ENCODE measurements at places on chromosomes 12 and 14.

DNA sequence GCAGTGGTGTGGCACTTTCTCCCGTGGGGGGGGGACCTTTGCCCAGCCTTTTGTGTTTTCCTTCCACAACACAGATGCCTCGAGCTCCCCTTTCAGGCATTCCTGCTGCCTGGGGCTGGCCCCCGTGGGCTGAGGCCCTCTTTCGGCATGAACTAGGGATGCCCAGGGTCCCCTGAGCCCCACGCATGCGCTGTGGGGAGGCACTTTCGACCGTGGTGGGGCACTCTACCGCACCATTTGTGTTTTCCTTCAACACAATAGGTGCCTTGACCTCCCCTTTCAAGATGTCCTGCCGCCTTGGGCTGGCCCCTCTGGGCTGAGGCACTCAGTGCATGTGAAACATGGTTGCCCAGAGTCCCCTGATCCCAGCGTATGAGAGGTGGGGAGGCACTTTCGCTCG is 363.7 kb downstream of the ALG10 start:
- DNase-seq, result no peak

DNA sequence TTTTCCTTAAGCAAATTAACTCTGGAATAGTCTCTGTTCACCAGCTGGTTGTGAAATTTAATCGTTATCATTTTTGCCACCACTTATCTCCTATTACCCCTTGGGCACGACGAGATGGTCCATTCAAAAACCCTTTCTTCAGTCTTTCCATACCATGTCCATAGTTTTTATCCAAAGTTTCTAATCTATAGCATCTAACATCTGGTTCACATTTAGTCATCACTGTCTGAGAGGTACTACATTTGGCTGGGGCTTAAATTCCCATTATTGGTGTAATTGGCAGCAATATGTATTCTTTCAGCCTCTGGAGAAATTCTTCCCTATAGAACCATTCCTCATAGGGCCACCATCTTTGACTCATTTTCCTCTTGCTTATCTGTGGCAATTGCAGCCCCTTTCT is 163.5 kb downstream of the CCER1 start:
- no peak for DNase-seq

DNA sequence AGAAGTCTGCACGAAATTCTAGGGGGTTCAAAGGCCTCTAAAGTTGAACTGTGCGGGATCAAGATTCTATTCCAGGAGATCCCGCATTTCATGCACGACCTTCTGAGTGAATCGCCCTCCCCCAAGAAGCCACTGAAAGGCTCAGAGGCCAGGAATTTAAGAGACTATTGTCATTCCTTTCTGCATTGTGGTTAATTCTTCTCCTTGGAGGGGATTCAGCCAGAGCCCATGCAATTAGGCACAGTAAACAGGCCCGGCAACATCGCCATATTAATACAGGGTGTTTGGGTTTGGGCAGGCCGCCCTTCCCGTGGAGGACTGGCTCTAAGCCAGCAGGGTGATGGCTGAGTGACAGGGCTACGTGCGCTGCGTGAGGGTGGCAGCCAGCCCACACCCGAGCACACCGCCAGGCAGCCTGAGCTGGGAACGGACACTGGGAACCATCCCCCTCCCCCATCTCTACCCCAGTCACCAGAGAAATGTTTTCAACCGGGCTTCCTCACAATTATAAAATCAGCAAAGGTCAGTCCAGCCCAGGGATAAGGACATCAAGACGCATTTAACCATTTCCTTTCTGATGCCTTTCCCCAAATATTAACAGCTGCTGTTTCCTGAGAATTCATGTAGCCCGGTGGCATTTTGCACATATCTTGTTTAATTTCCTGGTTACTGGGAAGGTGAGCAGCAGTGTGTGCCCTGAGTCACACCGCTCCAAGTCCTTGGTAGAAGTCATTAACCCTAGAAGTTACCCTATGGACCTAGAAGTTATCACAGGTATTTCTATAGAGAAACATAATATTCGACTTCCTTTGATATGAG is 12.5 kb downstream of the EGLN3 start:
- peak; percentile 81 for DNase-seq

DNA sequence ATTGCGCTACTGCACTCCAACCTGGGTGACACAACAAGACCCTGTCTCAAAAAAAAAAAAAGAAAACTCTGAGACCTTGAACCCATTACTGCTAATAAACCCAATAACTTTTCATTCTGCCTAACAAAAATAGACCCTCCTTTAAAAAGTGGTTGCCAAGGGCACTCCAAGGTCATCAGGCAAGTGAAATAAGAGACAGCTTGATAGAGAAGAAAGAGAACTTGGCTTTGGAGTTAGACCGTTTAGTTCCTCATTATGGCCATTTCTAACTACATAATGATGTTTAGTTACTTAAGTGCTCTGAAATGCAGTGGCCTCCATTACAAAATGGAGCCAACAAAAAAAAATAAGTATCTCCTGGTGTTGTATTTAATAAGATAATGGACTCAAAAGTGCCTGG is 55.9 kb downstream of the PHLDA1 start:
- no peak for DNase-seq

- DNase-seq, result peak; percentile 3
Observed at GRCh38 chr14:47541662-47542061, 133.7 kb downstream of the MDGA2 start.

GRCh38 chr14:104989236-104989950 is 3.8 kb downstream of the CLBA1 start:
- no peak for DNase-seq

Data from RPMI7951 (cell line).